Body of pancreas (tissue), 4 donors: ENCODE measurements at places on chromosomes 3 and 15. TPM values are rescaled to one million over a fixed set of nuclear protein-coding genes. Genes with fewer than 3 reads are reported as not detected.

Gene IQGAP1
- total RNA-seq, result 92.9 TPM

Gene PAQR9
- total RNA-seq, result 0.33 TPM

Gene CFAP100
- total RNA-seq, result not detected

Gene SETMAR
- 14.5 TPM for total RNA-seq

Gene DZIP3
- 8.8 TPM for total RNA-seq

- H3K36me3 ChIP-seq, result no peaks in the 10 kb centered on the region
- no peak for DNase-seq
- no peaks in the 10 kb centered on the region for H3K4me1 ChIP-seq
- H3K4me3 ChIP-seq, result no peak overlapping the region
These were observed 463.1 kb downstream of the FHIT start for GRCh38 chr3:60788185-60788584.

DNA sequence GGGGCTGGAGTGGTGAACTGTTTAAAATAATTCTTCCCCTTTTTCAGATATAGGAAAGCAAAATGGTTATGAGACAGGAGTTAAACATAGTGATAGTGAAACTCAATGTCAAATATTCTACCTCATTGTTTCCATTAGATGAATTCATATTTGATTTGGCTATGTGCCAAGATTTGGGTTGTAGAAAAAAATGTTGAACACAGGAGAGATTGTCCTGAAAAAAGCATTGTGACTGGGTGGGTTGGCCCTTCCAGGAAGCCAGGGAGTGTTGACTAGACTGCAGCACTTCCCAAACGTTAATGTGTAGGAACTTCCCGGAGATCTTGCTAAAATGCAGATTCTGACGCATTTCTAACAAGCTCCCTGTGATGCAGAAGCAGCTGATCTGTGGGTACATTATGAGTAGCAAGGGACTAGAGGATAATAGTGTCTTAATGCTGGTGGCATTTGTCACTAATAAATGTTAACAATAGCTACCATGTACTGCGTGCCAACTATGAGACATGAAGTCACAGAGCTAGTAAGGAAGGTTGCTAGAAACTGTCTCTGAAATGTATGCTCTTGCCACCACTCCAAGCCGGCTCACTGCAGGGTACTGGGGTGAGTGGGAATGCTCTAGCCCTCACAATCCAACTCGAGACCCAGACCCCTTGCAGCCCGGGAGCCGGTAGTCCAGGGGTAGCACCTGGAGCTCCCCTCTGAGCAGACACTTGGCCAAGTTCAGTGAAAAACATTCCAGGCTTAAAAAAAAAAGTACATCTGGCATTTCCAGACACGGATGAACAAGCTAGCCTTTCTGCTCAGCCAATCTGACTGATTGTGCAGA lies 120.6 kb downstream of the CD47 start:
- H3K27me3 ChIP-seq, result no peaks in the 10 kb centered on the region
- no peaks in the 10 kb centered on the region for H3K36me3 ChIP-seq
- no peak overlapping the region for H3K4me3 ChIP-seq
- peaks cover 22% of the 10 kb centered on the region for H3K4me1 ChIP-seq

GRCh38 chr3:147312786-147313280 lies 93.5 kb downstream of the ZIC4 start:
- H3K27ac ChIP-seq, result no peak overlapping the region
- H3K27me3 ChIP-seq, result no peaks in the 10 kb centered on the region
- H3K4me1 ChIP-seq, result no peaks in the 10 kb centered on the region
- DNase-seq, result no peak
- H3K4me3 ChIP-seq, result no peak overlapping the region

- no peaks in the 10 kb centered on the region for H3K4me1 ChIP-seq
- no peaks in the 10 kb centered on the region for H3K36me3 ChIP-seq
- no peak overlapping the region for H3K4me3 ChIP-seq
- H3K27ac ChIP-seq, result no peak overlapping the region
- no peaks in the 10 kb centered on the region for H3K27me3 ChIP-seq
These were observed 322.6 kb upstream of the KCNH8 start for GRCh38 chr3:18825665-18826064.

DNA sequence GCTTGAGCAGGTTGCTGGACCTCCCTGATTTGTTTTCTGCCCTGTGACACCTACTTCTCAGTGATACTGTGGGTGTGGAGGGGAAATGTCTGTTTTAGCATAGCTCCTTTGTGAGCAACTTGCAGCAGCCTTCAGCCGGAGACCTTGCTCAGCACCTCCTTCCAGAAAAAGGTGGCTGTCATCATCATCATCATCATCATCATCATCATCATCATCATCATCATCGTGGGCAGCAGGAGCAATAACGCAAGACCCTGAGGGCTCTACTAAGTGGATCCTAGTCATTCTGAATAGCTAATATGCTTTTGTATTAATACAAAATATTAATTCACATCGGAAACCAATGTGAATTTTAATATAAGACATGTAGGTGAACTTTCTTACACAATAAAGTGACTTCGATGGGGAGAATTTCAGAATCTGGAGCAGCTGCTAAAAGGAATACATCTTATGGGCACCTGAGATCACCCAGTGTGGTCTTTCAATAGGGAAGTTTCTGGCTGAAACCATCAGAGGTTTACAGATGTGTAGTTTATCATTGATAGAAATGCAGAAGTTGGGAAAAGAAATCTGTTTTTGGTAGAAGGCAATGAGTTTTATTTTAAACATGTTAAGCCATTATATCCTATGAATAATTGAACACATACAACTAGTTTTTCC lies 8.6 kb downstream of the GABRR3 start:
- no peaks in the 10 kb centered on the region for H3K36me3 ChIP-seq
- H3K4me3 ChIP-seq, result no peak overlapping the region
- DNase-seq, result no peak
- no peaks in the 10 kb centered on the region for H3K27me3 ChIP-seq
- H3K27ac ChIP-seq, result no peak overlapping the region

- no peaks in the 10 kb centered on the region for H3K27me3 ChIP-seq
- no peak overlapping the region for H3K27ac ChIP-seq
- H3K4me1 ChIP-seq, result no peaks in the 10 kb centered on the region
These were observed 72.7 kb downstream of the MB21D2 start for GRCh38 chr3:192844836-192845525.

DNA sequence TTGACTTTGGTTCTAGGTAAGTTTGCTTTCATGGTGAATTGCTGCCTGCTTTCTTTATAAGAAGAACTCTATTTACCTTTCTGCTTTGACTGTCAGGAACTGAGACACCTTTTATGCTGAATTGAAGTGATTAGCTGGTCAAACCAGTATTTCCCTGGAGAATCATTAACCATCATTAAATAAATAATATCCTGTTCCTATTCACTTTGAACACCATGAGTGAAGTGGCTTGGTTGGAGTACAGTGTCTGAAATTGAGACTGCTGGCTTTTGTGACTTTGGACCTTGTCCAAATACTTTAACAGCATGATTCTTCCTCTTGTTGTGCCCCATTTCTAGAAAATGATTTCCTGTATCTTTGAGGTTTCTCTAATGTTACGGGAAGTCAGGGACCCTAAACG lies 5.6 kb upstream of the TMEM62 start:
- no peaks in the 10 kb centered on the region for H3K36me3 ChIP-seq
- peak overlapping the region; percentile 58 for H3K27ac ChIP-seq
- H3K4me3 ChIP-seq, result no peak overlapping the region
- no peaks in the 10 kb centered on the region for H3K27me3 ChIP-seq

DNA sequence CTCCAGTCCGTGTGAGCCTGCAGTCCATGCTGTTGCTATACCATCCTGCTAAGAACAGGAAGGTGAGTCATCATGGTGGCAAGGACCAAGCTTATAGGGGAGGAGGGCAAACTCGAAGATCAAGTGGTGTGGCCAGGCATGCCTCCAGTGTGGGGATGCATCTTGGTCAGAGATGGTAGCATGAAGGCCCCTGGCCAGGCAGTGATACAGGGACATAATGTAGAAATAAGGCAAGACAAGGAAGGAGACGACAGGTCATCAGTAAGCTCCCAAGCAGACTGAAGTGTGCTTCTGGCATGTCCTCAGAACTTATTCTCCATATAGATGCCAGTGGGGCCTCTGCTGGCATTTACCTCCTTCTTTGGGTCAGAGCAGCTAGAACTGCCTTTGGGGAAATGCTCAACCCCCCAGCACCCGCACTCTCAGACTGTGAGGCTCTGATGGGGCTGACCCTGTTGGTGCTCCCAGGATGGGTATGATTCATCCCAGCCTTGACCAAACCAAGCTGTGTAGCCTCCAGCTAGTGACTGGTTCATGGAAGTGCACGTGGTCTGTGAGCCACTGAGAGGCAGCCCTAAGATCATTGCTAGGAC lies 52.5 kb upstream of the ATP2B2 start:
- H3K27ac ChIP-seq, result no peak overlapping the region
- no peak overlapping the region for H3K4me3 ChIP-seq
- H3K4me1 ChIP-seq, result no peaks in the 10 kb centered on the region
- no peaks in the 10 kb centered on the region for H3K36me3 ChIP-seq
- no peaks in the 10 kb centered on the region for H3K27me3 ChIP-seq

DNA sequence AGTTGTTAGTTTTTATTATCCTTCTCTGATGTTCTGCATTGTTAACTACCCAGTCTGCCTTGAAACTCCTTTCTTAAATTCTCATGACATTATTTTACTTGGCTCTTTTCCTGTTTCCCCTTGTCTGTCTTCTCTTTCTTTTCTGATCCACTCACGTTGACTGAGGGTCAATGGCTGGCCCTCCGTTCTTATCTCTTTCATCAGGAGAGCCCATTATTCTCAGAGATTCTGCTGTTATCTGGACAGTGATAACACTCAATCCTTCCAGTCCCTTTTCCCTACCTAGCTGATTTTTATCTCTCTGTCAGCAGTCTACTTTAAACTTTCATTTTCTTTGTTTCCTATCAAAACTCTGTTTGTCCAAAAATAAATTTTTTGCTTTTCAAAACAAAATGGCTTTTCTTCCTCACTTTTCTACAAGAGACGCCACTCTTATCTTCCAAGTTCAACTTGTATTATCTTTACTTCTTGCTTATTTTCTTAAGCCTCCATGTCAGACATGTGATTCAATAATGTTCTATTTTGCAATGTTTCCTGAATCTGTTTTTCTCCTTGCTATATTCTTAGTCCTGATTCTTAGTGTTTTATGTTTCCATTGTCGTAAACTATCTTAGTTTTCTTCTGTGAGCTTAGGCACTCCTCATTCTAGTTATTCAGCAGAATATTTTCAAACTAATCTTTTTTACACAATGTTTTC lies 120.2 kb downstream of the NEDD4 start:
- no peak overlapping the region for H3K4me3 ChIP-seq
- H3K27ac ChIP-seq, result no peak overlapping the region
- H3K4me1 ChIP-seq, result no peaks in the 10 kb centered on the region
- no peaks in the 10 kb centered on the region for H3K27me3 ChIP-seq
- H3K36me3 ChIP-seq, result no peaks in the 10 kb centered on the region
- DNase-seq, result no peak

GRCh38 chr3:122858373-122858772 lies 63.5 kb downstream of the SLC49A4 start:
- H3K4me3 ChIP-seq, result no peak overlapping the region
- no peaks in the 10 kb centered on the region for H3K27me3 ChIP-seq
- H3K4me1 ChIP-seq, result peaks cover 24% of the 10 kb centered on the region

- DNase-seq, result no peak
- H3K36me3 ChIP-seq, result no peaks in the 10 kb centered on the region
- no peaks in the 10 kb centered on the region for H3K27me3 ChIP-seq
- no peaks in the 10 kb centered on the region for H3K4me1 ChIP-seq
- H3K27ac ChIP-seq, result no peak overlapping the region
These were observed 52.6 kb downstream of the FBN1 start for GRCh38 chr15:48592933-48593332.

DNA sequence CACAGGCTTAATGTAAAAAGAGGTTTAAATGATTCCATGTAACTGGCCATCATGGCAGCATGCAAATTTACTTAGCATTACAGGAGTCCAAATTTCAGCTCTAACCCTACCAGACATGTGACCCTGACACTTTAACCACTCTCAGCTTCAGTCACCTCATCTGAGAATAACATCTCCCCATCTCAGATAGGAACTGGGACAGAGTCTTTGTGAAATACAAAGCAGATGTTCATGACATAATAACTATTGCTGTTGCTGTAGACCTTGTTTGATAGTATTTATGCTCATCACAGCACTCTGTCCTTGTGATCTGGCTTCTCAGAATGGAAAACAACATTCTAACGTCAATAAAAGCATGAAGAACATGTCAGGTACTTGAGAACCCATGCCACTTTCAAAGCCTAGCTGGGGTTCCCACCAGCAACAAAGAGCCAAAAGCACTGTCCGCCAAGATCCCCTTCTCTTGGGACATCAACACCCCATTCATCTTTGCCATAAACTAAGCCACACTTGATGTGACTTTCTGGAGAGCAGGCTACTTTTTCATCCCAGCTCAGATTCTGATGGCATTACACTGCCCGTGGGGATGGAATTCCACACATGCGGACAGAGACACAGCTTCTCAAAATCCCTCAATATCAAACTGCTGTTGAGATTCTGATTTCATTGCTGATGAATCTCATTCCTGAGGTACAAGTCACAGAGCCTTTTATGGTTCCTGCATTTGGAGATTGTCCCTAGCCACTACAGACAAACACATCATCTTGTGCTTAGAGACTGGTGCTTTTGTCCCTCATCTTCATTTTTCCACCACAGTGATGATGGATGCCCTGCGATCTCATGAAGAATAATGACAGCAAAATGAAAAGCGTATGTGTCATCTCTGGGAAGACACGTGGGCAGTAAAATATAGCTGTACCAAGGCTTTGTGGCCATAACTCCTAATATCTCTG lies 202.7 kb downstream of the TNIK start:
- H3K27me3 ChIP-seq, result no peaks in the 10 kb centered on the region
- no peaks in the 10 kb centered on the region for H3K4me1 ChIP-seq
- no peak overlapping the region for H3K4me3 ChIP-seq
- H3K36me3 ChIP-seq, result no peaks in the 10 kb centered on the region
- no peak overlapping the region for H3K27ac ChIP-seq

- H3K36me3 ChIP-seq, result no peaks in the 10 kb centered on the region
- H3K27ac ChIP-seq, result no peak overlapping the region
- no peaks in the 10 kb centered on the region for H3K27me3 ChIP-seq
- H3K4me3 ChIP-seq, result no peak overlapping the region
These were observed 260.7 kb upstream of the UMPS start for GRCh38 chr3:124469555-124469954.

DNA sequence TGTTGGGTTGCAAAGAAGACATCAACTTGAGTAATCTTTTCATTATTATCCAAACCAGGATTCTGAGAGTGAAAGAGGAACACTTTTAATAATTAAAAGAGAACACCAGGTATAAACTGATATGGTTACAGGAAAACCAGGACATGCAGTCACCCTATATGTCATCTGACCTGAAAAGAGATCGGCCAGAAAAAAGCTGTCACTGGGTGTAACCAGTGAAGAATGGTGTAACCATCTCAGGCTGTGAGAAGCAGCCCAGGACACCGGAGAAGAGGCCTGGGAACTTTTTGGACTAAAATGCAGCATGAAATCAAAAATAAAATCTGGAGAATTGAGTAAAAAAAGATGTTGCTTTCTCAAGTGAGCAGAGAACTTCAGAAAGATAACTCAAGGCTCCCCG lies 10.1 kb upstream of the CCDC80 start:
- H3K36me3 ChIP-seq, result no peaks in the 10 kb centered on the region
- no peak overlapping the region for H3K4me3 ChIP-seq
- no peaks in the 10 kb centered on the region for H3K4me1 ChIP-seq
- DNase-seq, result no peak

- no peak overlapping the region for H3K27ac ChIP-seq
- DNase-seq, result no peak
- no peaks in the 10 kb centered on the region for H3K36me3 ChIP-seq
- no peaks in the 10 kb centered on the region for H3K27me3 ChIP-seq
- no peak overlapping the region for H3K4me3 ChIP-seq
These were observed 28.0 kb upstream of the ATP10A start for GRCh38 chr15:25891081-25891480.
